ENCODE measurements at places on chromosomes 1 and 21.

DNA sequence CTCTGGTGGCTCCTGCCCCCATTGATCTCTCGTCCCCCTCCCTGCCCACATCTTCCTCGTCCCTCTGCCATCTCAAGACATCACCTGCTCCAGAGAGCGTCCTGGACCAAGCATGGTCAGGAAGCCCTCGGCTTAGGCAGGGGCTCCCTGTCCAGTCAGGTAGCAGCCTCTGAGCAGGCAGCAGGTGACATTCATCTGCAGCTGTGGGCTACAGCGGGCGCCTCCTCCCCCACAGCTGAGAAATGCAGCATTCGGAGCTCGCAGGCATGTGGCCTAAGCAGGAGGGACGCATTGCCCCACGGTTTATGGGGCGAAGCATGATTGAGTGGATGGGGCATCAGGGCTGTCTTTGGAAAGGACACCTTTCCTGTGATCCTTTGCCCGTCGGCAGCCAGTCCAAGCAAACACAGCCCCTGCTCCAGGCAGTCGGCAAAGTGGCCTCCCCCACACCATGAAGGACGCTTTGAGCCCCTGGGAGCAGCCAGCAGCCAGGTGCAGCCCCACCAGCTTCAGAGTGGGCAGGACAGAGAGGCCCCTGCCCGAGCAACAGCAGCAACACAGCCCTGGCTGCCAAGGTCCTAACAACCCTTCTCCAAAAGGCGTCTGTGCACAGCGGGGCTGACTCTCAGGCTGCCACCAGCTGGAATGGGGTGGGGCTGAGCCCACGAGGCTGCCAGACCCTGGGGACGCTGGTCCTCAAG lies 234.1 kb upstream of the VAMP3 start:
- no peak for DNase-seq

GRCh38 chr1:94071391-94071790 lies 49.6 kb downstream of the ABCA4 start:
- no peak for DNase-seq

DNA sequence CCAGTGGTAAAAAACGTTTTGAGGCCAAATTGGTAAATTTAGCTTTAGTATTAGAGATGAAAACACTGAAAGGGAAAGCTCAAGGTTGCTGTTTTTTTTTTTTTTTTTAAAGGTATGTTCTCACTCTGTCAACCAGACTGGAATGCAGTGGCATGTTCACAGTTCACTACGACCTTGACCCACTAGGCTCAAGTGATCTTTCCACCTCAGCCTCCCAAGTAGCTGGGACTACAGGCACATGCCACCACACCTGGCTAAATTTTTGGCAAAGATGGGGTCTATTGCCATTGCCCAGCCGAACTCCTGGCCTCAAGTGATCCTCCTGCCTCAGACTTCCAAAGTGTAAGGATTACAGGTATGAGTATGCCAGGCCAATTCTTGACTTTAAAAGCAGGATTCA lies 18.9 kb downstream of the LRIF1 start:
- no peak for DNase-seq

DNA sequence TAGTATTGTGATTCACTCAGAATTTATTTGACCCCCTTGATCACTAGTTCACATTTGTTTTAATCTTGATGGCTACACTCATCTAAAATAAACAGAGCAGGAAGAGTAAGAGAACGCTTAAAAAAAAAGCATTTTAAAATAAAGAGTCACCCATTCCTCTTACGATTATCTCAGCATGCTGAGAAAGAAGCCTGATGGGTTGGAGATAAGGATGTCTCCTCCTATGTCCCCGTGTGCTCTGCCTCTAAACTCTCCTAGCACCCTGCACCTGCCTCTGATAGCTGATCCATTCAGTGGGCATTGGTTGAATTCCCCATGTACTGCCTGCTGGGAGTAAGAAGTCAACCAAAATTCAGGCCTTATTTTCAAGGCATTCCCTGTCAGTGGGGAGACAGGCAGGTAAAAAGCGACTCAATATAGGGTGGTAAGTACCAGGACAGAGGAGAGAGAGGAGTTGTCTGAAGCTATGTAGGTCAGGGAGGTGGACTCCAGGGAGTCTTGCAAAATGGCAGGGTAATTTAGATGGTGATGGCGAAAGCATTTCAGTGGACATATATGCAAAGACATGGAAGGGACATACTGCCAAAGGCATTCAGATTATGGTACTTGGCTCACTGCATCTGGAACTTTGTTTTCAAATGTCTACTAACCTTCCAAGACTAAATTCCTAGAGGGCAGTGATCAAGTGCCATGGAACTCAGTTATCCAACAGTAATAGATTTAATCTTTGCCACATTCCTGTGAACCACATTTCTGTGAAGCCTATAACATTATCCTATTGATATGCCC lies 18.4 kb downstream of the ELAVL4 start:
- no peak for DNase-seq

GRCh38 chr1:157596384-157596783 lies 1.5 kb downstream of the FCRL4 start:
- DNase-seq, result no peak

GRCh38 chr1:9703165-9703509 lies 51.6 kb downstream of the PIK3CD start:
- DNase-seq, result no peak

GRCh38 chr1:198116069-198116468 lies 40.7 kb upstream of the NEK7 start:
- DNase-seq, result no peak

DNA sequence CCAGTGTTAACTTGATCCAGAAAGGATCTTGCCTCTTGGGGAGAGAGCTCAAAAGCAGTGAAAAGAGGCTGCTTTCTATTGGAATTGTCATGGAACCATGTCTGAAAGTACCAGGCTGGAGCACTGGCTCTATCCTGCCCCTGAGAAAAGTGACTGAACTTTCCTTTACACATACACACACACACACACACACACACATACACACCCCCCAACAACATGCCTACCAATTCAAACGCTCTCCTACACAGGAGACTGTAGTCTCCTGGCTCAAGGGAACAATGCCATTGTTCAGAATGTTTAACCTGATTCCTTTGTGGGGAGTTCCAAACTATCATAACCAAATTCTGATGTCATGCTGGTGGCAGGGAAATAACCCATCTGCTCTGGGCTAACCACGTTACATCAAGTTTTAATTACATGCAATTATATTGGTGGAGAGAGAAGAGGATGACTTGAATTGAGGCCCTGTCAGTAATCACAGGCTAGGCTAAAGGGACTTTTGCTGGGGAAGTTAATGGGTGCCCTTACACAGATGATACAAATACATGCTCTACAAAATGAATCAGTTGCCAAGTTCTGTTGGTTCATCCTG lies 52.3 kb upstream of the DUSP10 start:
- no peak for DNase-seq

- DNase-seq, result no peak
Measured at GRCh38 chr1:17520473-17521319, 18.8 kb upstream of the ARHGEF10L start.

DNA sequence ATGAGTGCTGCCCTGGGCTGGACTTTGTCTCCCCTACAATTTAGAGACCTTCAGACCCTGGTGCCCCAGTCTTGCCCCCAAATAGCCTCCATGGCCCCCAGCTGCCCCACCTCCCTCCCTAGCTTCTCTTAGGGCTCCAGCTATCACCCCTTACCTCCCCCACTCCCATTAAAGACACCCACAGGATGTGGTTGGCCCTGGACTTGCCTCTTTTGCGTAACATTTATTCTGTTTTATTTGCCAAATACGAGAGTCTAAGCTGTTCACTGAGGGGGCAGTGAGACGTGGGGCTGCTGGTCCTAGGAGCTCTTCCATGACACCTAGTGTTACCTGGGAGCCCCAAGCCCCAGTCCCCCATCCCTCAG lies 4.5 kb downstream of the ZC3H12A start:
- no peak for DNase-seq

DNA sequence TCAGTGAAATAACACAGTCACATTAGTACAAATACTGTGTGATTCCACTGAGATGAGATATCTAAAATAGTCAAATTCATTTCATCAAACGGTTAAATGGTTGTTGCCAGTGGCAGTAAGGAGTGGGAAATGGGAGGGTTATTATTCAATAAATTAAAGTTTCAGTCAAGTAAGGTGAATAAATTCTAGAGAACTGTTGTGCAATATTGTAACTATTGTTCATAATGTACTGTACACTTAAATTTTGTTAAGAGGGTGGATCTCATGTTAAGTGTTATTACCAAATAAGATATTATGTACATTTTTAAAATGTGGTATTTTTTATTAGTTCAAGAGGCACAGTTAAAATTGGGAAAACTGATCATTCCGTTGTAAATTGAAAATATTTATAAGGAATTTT lies 463.3 kb upstream of the BRINP3 start:
- DNase-seq, result no peak

DNA sequence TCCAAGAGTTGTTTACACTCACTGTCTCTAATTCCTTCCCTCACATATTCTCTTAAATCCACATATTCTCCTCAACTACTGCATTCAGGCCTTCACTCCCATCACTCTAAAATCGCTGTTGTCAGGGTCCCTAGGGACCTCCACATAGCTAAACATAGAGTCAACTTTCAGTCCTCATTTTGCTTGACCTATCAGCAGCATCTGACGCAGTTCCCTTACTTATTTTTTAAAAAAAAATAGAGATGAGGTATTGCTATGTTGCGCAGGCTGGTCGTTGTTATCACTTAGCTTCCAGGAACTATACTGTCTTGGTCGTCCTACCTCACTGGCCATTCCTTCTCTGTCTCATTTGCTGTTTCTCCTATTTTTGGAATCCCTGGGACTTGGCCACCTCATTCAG lies 11.7 kb upstream of the PLEKHO1 start:
- DNase-seq, result no peak

- no peak for DNase-seq
Measured at GRCh38 chr1:18511874-18512150, 31.1 kb downstream of the KLHDC7A start.

GRCh38 chr1:111602302-111602701 lies 17.3 kb upstream of the RAP1A start:
- no peak for DNase-seq

DNA sequence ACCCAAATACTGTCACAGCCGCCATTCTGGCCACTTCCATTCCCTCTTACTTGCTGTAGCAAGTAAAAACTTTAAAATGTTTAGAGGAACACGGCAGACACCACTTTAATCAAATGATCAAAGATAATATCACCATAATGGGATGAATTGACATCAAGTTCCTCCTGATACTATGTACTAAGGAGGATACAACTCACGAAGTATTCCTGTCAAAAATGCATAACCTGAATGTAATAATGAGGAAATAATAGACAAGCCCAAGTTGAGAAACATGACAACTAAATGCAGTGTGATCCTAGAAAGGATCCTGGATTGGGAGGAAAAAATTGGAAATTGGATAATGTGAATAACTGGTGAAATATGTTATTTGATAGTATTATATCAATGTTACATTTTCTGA lies 3.9 kb downstream of the KDF1 start:
- no peak for DNase-seq

DNA sequence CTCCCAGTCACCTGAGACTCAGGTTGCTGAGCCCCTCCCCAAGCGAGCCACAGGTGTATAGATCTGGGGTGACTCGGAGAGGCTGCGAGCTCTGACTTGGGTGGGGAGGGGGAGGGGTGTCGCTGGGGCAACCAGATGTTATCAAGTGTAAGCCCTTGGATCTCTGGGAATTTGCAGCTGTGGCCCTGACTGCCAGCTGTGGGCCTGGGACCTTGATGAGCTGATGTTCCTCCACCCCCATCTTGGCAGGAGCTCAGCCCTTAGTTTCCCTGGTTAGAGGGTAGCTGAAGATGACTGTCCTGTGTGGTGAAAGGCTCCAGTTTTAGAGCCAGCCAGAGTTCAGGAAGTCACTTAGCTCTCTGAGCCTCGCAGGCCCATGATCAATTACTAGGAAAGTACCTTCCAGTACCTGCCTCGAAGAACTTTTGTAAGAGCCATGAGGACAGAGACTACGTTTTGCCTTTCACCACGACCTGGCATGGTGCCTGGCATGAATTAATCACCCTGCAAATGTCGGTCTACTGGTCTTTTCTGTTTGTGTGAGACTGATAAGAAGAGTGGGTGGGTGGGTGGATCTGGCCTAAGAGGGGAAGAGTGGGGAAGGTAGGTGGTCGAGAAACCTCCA lies 55.8 kb downstream of the YARS1 start:
- peak; percentile 16 for DNase-seq

- no peak for DNase-seq
Measured at GRCh38 chr21:26490771-26491170, 82.3 kb downstream of the CYYR1 start.

DNA sequence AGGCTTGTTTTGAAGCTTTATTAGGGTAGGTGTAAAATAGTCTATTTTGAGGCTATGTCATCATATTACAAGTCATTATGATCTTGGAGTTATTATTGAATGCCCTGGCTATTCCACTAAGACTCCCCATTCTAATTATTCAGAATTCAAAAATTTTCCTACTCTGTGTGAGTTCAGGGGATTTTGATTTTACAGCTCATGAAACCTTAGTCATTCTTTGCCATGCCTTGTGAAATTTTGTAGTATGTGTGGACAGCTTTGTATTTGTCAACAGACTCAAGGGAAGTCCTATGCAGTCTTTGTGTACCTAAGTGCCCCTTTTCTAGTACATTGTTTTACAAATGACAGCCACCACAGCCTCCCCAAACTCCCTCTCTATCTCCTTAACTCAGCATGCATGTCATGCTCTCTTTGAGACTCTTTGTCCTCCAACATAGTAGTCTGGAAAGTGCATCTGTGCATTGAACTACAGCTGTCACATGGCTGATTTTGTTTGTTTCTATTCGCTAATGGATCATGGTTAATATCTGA lies 28.0 kb downstream of the CD1D start:
- no peak for DNase-seq

- no peak for DNase-seq
Measured at GRCh38 chr1:8687039-8687438, 130.4 kb downstream of the RERE start.

GRCh38 chr21:43645976-43646375 lies 13.3 kb downstream of the HSF2BP start:
- no peak for DNase-seq

GRCh38 chr1:224497714-224498573 lies 63.3 kb upstream of the WDR26 start:
- DNase-seq, result peak; percentile 35

GRCh38 chr1:9374748-9375341 lies 82.2 kb downstream of the SPSB1 start:
- DNase-seq, result no peak

DNA sequence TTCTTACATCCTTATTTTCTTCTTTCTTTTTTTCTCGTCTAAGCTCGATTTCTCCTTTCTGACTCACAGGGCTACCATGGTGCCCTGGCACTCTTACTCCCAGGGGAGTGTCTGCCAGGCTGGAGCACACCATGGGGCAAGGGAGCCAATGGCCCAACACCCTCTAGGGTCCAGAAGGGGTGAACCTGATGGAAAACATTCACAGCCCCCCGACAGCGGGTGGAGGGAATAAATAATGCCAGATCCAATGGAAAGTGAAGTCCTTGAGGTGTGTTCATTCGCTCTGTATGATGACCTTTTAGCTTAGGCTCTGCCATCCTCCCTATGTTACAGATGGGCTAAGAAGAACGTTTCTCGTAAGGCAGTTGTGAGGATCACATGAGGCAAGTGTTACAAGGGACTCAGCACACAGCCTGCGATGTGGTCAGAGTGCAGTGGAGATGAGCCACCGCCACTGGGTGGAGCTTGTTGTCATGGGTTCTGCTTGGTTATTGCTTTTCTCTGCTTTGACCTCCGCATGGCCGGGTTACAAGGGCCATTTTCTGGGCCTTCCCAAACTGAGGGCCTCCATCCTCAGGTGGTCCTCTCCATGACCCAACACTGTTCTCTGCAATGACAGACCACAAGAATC lies 3.5 kb upstream of the FCMR start:
- DNase-seq, result no peak

- no peak for DNase-seq
Measured at GRCh38 chr1:6054596-6054995, 8.9 kb downstream of the KCNAB2 start.

GRCh38 chr21:24369278-24369677 lies 1238.0 kb downstream of the MRPL39 start:
- DNase-seq, result no peak

- no peak for DNase-seq
Measured at GRCh38 chr1:28510273-28510969, 4.6 kb downstream of the RCC1 start.
